ENCODE measurements at places on chromosomes 13 and 19.

DNA sequence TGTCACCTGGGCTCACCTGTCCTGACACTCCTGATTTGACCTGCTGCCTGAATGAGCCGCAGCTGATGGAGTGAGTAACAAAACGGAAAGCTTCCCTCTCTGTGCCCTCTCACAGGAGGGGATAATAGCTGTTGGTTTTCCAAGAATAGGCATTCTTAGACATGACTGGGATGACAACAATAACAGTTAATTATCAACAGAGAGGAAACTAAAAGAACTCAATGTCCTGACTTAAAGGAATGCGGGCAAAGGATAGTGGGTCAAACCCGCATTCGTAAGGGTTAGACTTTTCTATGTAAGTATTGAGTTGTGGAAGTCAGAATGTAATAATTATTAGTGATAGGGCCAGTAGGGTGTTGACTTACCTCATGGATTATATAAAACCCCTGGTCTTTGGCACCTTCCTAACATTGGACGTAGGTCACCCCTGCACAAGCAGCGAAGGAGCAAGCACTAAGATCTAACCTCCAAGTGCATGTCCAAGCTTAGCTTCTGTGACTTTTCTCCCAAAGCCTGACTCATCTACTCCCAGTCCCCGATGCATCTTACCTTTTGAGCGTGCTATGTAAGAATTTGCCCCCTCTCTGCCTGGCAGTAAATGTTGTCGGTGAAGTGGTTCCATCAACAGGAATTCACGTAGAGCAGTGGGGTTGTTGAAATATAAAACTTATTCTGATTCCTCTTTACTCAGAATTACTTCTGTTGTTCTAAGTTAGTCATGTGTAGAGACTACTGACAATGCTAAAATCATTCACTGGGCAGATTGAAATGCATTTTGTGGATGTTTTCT lies 442.3 kb downstream of the FGF9 start:
- DNase-seq, result no peak

- DNase-seq, result no peak
These were observed 16.8 kb downstream of the ZNF586 start for GRCh38 chr19:57786286-57786685.

GRCh38 chr19:49437231-49437630 lies 4.1 kb downstream of the SLC17A7 start:
- no peak for DNase-seq

DNA sequence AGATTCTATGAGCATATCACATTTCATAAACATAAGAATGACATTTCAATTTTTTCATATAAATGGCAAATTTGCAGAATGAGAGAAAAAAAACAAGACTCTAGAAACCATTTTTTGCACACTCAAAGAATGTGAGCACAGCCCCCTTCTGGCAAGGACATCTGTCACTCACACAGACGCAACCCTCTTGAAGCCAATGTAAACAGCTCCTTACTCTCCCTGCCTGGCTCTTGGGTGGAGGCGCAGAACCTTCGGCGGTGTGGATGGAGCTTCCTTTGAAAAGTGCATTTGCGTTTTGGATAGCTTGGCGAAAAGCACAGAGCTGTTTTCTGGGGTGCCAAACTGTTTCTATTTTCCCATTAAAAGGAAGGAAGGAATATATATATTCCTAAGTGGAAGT lies 367.6 kb upstream of the TSHZ3 start:
- DNase-seq, result no peak

DNA sequence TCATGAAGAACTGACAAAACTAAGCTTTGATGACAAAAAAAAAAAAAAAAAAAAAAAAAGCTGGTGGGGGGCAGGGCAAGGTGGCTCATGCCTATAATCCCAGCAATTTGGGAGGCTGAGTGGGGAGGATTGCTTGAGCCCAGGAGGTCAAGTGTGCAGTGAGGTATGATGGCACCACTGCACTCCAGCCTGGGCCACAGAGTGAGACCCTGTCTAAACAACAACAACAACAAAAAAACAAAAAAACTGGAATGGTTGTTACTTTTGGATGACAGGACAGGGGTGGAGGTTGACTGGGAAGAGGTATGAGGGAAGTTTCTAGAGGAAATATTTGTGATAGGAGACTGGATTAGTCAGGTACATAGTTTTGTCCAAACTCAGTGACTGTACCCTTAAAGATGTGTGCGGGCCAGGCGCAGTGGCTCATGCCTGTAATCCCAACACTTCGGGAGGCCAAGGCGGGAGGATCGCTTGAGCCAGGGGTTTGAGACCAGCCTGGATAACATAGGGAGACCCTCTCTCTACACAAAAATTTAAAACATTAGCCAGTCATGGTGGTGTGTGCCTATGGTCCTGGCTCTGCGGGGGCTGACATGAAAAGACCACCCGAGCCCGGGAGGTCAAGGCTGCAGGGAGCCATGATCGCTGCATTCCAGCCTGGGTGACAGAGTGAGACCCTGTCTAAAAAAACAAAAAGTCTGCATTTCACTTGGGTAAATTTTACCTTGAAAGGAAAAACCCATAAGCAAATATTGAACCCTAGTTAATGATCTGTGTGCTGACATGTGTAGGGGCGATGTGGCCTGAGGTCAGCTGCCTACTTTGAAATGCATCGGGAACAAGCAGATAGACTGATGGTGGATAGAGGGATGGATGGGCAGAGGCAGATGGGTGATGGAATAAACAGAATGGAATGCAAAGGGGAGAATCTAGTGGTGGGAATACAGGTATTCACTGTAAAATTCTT lies 37.0 kb downstream of the CERS4 start:
- no peak for DNase-seq

GRCh38 chr19:49937750-49938381 lies 8.6 kb upstream of the NUP62 start:
- no peak for DNase-seq

GRCh38 chr13:45325806-45326205 lies 15.2 kb downstream of the TPT1 start:
- DNase-seq, result no peak

GRCh38 chr19:57351867-57352266 lies 796 bp downstream of the ZNF304 start:
- DNase-seq, result no peak

DNA sequence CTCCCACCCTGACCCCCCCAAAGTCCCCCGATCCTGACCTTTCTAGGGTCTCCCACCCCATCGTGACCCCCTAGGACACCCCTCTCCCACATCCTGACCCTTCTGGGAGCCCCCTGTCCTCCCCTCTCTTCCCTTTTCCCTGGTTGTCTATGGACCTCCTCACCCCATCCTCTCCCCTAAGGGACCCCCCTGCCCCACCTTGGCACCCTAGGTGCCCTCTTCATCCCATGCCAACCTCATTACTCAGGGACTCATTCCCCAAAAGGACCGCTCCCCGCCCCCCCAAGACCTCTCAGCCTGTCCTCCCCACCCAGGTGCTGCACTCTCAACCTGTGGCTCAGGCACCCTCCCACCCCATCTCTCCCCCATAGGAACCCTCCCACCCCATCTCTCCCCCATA lies 2.1 kb downstream of the MAP2K2 start:
- DNase-seq, result no peak

DNA sequence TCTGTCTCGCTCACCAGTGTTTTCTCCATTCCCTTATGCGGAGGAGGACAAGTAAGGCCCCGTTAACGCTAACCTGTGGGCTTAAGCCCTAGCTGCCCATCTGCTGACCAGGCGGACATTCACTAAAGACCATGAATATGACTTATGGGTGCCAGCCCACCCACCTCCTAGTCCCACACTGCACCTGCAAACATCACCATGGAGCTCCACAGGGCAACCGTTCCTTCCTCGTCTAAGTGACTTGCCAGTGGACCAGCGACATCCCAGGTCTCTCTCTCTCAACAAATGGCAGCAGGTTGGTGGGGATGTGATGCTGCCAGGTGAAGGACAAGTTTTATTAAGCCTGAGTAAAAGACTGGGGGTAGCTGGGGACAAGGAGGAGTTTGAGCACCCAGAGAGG lies 55.2 kb downstream of the CCDC70 start:
- DNase-seq, result no peak

DNA sequence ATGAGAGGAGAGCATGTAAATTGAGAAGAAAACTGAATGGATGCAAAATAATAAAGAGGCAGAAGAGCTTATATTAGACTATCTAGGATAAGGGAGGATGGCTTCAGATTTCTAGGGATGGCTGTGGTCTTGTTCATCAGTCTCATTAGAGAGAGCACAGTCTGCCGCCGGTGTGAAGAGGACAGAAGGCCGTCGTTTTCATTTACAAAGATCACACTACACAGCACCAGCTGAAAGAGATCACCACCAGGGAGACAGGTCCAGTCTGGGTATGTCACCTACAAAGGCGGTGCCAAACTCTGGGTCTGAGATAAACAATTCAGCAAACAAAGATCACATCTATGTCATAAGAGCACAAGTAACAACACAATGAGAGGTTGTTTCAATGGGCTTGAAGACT lies 1222.3 kb upstream of the SLC10A2 start:
- DNase-seq, result no peak

GRCh38 chr13:37226971-37227370 lies 121.5 kb upstream of the CSNK1A1L start:
- DNase-seq, result no peak

DNA sequence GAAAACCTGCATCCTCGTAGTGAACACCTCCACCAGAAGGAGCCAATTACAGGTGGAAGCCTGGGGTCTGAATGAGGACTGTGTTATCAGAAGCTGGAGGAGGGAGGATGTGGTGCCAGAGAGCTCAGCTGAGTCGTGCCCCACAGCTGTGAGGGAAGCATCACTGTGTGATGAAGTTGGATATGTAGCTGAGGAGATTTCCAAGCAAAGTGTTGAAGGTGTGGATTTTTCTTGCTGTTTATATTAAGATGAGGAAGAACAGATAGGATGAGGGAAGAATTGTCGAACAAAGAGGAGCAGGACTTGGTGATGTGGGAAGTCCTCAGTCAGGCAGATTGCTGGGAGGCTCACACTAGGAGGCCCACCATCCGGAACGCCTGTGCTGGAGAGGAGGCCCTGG lies 4.4 kb downstream of the RAB20 start:
- DNase-seq, result no peak

DNA sequence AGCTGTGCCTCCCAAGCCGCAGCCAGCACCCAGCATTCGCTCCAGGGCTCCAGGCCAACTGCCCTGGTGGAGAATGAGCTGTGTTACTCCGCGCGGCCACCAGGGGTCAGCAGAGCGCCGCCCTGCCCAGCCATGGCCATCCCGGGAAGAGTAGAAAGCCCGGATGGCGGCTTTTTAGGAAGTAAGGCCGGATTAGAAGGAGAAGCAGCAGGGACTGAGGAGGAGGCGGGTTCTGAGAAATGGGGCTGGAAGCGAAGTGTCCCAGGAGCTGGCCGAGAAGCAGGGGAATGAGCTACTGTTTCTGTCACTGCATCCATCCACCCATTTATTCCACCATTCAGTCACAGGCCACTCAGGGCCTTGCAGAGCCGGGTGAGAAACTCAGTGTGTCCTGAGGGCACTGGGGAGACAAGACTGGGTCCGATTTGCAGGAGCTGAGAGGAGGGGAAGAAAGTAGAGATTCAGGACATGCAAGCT lies 6.6 kb upstream of the NPAS1 start:
- DNase-seq, result no peak

DNA sequence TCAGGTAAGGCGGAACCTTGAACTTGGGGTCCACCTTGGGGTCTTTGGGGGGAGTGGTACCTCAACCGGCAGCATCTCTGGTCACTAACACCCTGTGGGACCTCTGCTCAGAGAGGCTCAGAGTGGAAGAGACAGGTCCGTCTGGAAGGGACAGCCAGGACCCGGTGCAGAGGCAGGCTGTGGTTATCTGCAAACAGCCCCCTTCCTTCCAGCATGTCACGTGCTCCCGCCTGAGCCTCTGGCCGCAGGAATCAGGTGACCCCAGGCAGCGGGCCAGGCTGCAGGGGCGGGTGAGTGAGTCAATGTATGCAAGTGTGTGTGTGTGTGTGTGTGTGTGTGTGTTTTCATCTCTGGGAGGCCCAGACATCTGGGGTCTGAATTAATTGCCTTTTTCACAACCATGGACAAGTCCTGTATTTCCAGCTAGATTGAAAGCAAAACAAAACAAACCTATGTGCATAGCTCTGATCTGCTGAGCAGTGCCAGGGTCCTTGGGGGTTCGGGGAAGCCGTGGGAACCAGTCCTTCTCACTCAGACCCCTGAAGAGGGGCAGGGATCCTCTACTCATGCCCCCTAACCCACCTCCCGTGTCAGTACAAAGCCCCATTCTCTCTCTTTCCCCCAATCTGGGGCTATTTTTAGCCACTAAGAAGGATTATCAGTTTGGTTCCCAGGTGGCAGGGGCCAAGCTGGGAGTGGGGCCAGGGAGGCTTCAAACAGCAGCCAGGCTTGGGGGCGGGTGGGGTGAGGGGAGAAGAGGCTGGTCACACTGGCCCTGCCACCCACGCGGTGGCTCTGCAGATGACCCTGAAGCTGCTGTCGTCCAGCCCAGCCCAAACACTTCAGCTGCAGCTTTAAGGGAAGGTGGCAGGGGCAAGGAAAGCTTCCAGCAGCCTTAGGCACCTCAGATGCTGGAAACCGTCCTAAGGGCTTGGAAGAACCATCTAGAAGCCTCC lies 31.4 kb downstream of the CERS4 start:
- peak; percentile 56 for DNase-seq

- no peak for DNase-seq
These were observed 240.5 kb downstream of the SLC7A1 start for GRCh38 chr13:29355029-29355428.

GRCh38 chr19:29445246-29445645 lies 80.5 kb upstream of the VSTM2B start:
- no peak for DNase-seq

GRCh38 chr19:5152767-5153532 lies 184.0 kb downstream of the KDM4B start:
- DNase-seq, result no peak

DNA sequence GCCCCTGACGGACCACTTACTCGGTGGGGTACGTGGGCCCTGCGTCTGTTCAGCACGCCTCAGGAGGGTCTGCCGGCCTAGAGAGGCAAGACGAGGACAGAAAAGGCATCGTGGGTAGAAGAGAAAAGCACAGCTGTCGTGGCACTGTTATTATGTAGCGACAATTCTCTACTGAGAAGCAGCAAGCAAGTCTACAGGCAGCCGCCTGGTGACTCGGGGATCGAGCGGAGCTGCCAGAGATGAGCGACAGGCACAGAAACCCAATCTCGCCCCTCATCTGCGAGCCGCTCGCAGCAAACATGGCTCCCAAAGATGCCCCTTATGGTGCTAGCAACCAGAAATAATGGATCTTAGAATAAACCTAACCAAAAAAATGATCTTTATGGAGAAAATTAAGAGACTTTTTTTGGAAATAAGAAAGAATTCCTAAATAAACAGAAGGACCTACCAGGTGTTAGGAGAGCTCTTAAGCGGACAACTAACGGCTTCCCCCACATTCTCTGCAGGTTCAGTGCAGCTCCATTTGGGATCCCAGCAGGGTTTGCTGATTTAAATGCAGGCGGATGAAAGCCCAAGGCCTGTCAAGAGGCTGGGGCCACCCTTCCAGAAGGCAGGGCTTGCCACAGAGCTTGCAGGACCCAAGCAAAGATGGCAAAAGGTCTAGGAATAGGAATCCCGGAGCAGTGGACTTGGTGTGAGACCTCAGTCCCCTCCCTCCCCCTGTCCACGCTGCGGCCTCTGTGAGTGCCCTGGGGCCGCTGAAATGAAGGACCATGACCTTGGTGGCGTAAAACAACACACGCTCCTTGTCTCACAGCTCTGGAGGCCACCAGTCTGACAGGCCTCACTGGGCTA lies 152.6 kb downstream of the KDM4B start:
- DNase-seq, result no peak
